Fibroblast of skin of left quadriceps (primary cell): ENCODE measurements at places on chromosomes 12 and 14.

GRCh38 chr14:21807975-21808374 lies 134.4 kb upstream of the OR4E1 start:
- no peak for DNase-seq

DNA sequence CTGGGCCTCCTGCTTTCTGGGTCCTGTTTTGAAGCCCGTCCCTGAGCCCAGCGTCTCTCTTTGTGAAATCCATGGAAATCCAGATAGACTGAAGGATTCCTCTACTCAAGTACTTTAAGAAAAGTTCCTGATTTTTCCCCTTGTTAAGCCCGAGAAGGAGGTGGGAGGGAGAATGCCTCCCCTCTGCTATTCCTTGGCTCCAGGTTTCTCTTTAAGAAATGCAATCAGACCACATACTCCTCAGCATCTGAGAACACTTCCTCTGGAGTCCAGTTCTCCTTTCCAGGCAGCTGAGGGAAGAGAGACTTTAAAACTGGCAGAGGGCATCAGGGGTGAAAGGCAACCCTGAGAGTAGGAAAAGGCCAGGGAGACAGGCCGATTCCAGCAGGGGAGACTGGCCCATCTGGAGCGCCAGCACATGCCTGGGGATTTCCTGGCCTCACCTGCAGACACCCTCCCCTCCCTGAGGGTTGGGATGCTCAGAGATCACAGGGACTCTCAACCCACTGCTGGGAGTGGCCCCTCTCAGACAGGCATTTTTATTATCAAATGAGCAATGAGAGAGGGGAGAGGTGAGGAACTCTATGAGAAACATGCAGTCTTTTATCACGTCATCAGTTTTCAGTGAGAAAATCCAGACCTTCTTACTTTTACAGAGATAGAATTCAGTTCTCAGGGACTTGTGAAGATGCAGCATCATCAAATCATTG lies 2.0 kb upstream of the EMP1 start:
- DNase-seq, result no peak

- no peak for DNase-seq
Measured at GRCh38 chr14:102052522-102052921, 34.3 kb downstream of the HSP90AA1 start.

DNA sequence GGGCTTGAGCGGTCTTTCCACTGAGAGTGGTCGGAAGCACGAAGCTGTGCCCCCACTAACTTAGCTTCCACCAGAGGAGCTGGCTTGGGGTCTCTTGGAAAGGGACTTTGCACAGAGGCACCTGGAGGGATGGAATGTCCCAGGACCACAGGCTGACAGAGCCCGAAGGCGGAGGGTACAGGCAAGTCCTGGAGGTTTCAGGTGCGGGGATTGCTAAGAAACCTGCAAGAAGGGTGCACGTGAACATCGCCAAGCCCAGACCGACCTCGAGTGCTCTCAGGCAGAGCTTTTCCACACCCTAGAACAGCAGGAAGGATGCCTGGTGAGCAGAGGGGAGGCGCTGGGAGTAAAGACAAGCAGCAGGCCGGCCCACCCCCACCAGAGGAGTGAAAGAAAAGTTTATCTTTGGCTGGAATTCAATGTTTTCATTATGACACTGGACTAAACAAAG lies 61.6 kb downstream of the SERPINA3 start:
- no peak for DNase-seq

- no peak for DNase-seq
Measured at GRCh38 chr12:61687407-61687806, 572.8 kb upstream of the USP15 start.
